ENCODE measurements at places on chromosomes 7 and 10.

GRCh38 chr10:78397786-78398185, 364.1 kb downstream of the RPS24 start:
- DNase-seq, result no peak

- no peak for DNase-seq
Measured at GRCh38 chr10:125775491-125776106, at the start of gene MMP21. MMP21 (minus strand) TSS chr10:125775821; CDS start chr10:125775821, 0 bp downstream.

GRCh38 chr7:157267516-157267915, 69.3 kb upstream of the DNAJB6 start:
- no peak for DNase-seq

DNA sequence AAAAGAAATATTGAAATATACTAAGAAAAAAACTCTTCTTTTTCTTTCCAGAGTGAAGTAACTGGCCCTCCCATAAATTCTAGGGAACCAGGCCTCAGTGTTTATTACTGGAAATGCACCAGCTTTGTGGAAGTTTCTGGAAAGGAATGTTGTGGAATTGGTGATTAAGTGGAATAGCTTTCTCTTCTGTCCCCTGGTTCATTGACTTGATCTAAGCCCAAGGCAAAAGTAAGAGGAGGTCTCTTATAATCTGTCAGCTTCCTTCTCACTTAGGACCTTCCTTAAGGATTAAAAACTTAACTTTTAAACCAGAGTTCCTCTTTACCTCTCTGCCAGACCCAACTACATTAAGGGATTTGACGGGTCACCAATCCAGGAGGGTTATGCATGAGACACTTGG, 266.2 kb downstream of the SLC25A13 start:
- no peak for DNase-seq

- no peak for DNase-seq
Measured at GRCh38 chr10:78687626-78688025, 381.1 kb upstream of the ZMIZ1 start.

DNA sequence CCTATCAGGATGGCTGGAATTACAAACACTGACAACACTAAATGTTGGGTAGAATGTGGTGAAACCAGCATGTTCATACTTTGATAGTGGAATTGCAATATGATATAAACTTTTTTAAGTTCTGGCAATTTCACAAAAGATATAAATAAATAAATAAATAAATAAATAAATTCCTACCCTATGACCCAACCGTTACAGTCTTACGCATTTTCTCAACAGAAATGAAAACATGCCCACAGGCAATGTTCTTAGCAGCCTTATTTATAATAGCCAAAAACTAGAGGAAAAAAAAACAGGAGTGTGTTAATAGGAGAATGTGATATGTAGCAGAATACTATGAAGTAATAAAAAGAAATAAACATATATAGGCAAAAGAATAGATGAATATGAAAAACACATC, 318.9 kb downstream of the IPMK start:
- no peak for DNase-seq
